Fibroblast of the aortic adventitia (primary cell): ENCODE measurements at places on chromosomes 7 and 10. TPM values are rescaled to one million over a fixed set of nuclear protein-coding genes. Genes with fewer than 3 reads are reported as not detected.

PLXNA4 gene
- total RNA-seq = 3.0 and 5.5 TPM in 2 replicates

SORCS1 gene
- not detected in 2 replicates for total RNA-seq

HMX3 gene
- not detected in 2 replicates for total RNA-seq

PTF1A gene
- total RNA-seq = not detected in 2 replicates

TRIM74 gene
- total RNA-seq = not detected in 2 replicates

ZNF804B gene
- not detected in 2 replicates for total RNA-seq

GRB10 gene
- 20.1 and 39.1 TPM in 2 replicates for total RNA-seq

ZNF488 gene
- 0.18 and 0.41 TPM in 2 replicates for total RNA-seq

NPFFR1 gene
- total RNA-seq = not detected in 2 replicates

TMEM140 gene
- 9.7 and 12.1 TPM in 2 replicates for total RNA-seq

AVL9 gene
- 16.2 and 26.9 TPM in 2 replicates for total RNA-seq

ALDH18A1 gene
- total RNA-seq = 68.4 and 76.9 TPM in 2 replicates

SLC18A3 gene
- total RNA-seq = not detected in 2 replicates

NUTM2A gene
- total RNA-seq = 0.33 TPM in 1 of 2 replicates, not detected in the other

TCAF2 gene
- 1.6 TPM in 2 replicates for total RNA-seq

AKR1C4 gene
- total RNA-seq = not detected in 2 replicates

CDHR1 gene
- not detected in 2 replicates for total RNA-seq

BLVRA gene
- 24.0 and 60.3 TPM in 2 replicates for total RNA-seq

ZNF789 gene
- 3.9 and 6.9 TPM in 2 replicates for total RNA-seq

OR2A1 gene
- 0.27 TPM in 1 of 2 replicates, not detected in the other for total RNA-seq

SLC16A12 gene
- total RNA-seq = 0.16 and 0.90 TPM in 2 replicates

GIMAP1 gene
- not detected in 2 replicates for total RNA-seq

ZC3HAV1L gene
- 11.9 and 36.6 TPM in 2 replicates for total RNA-seq

PNLIPRP3 gene
- not detected in 2 replicates for total RNA-seq

ELOVL3 gene
- total RNA-seq = 0.09 TPM in 1 of 2 replicates, not detected in the other

HABP2 gene
- total RNA-seq = not detected in 2 replicates

FGFBP3 gene
- total RNA-seq = 1.2 and 1.8 TPM in 2 replicates

C7orf57 gene
- 0.09 TPM in 1 of 2 replicates, not detected in the other for total RNA-seq

ENO4 gene
- 0.27 and 1.4 TPM in 2 replicates for total RNA-seq

GIMAP2 gene
- 0.27 and 0.98 TPM in 2 replicates for total RNA-seq

AZGP1 gene
- total RNA-seq = not detected in 2 replicates

OPN4 gene
- not detected in 2 replicates for total RNA-seq

TBXAS1 gene
- total RNA-seq = 2.4 and 2.6 TPM in 2 replicates

SLC37A3 gene
- 62.3 and 74.1 TPM in 2 replicates for total RNA-seq

FKBP6 gene
- not detected in 2 replicates for total RNA-seq

FAM25A gene
- not detected in 2 replicates for total RNA-seq

DNAJC9 gene
- 18.7 and 41.0 TPM in 2 replicates for total RNA-seq

FBXL13 gene
- 2.9 and 3.4 TPM in 2 replicates for total RNA-seq

ATP6V0E2 gene
- 7.5 and 22.5 TPM in 2 replicates for total RNA-seq

PAPOLB gene
- total RNA-seq = 0.18 TPM in 1 of 2 replicates, not detected in the other

CNTNAP2 gene
- under 0.01 TPM in 1 of 2 replicates, not detected in the other for total RNA-seq

GPR141 gene
- not detected in 2 replicates for total RNA-seq

CFAP46 gene
- 0.09 and 1.5 TPM in 2 replicates for total RNA-seq

POLR2J2 gene
- total RNA-seq = 3.3 and 11.4 TPM in 2 replicates

PRLHR gene
- total RNA-seq = not detected in 2 replicates

WDFY4 gene
- under 0.01 TPM in 1 of 2 replicates, not detected in the other for total RNA-seq

JAKMIP3 gene
- total RNA-seq = 0.09 and 1.1 TPM in 2 replicates

SUN3 gene
- not detected in 2 replicates for total RNA-seq

AKR1C8 gene
- not detected in 2 replicates for total RNA-seq

CLDN12 gene
- 10.5 and 47.1 TPM in 2 replicates for total RNA-seq

GPR26 gene
- under 0.01 TPM in 1 of 2 replicates, not detected in the other for total RNA-seq

PKD2L1 gene
- not detected in 2 replicates for total RNA-seq

SHTN1 gene
- 4.2 and 9.2 TPM in 2 replicates for total RNA-seq

EVX1 gene
- not detected in 2 replicates for total RNA-seq

DNAJB6 gene
- total RNA-seq = 86.6 and 140 TPM in 2 replicates
